ENCODE measurements at places on chromosomes 7 and 10.

DNA sequence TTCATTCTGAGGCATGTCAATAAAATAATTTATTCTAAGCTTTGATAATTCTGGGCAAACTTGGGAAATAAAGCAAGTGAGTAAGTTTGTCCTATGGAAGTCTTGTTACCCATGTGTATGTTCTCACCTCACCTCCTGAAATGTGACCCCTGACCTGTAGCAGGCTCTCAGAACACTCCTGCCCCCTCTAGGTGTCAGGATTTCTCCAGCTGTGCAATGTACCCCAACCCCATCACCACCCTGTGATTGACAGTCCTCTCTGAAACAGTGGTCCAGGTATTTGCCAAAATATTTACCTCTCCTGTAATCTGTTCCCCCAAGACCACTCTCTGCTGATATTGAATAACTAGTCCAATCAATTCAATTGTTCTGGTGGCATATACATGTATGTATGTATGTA, 122.6 kb upstream of the PTER start:
- no peak for DNase-seq

DNA sequence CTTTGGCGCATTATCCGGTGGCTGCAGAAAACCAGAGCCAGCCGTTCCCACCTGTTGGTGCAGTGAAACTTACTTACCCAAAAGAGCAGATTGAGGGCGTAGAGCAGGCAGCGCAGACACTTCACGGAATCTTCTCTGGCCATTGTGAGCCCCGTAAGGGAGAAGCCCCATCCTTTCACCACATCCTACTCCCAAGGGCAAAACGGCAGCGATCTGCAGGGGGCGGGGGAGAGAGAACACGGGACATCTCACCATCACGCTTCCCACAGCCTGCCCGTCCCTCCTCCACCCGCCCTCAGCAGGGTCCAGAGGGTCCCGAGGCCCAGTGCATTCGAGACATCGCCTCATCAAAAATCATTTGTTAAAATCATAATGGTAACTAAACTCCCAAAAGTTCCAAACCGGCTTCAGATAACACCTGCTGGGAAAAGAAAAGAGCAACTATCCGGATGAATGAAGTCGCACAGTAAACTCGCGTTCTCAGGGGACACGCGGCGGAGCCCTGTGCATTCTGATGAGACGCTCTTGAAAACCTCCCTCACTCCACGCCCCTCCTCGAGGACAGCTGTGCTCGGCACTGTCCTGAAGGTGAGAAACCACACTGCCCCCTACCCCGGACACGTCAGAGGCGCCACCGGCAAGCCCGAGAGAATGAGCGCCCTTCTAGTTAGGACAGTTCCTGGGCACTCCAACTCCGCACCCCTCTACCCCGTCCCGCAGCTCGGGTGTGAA, 1.2 kb downstream of the TSPAN12 start:
- peak; percentile 86 for DNase-seq

DNA sequence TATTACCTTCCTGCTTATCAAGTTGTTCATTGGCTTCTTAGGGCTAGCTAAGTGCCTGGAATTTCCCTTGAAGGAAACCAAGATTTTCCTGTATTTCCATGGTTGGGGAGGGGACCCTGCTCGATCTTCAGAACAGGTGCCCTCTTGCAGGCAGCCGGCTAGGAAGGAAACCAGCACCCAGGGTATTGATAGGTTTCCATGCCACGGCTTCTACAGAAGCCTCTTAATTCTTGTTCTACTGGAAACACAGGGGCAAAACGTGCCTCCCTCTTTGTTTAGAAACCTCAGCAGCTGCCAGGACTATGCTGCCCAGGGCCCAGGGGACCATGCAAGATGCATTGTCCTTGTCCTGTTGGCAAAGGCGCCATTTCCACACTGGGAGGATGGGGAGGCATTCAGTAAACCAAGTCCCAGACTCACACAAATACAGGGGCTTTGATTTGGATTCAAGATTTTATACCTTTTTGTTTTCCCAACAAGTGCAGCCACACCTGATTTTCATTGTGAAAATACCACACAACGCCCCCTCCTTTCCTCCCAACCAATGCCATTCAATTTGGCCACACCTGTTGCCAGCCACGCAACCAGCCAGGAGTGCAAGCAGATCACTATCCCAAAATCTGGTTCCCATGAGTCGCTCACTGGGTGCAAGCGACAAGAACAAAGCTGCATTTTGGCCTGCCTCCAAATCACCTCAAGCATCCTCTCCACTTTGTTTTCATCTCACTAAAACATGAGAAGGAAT, 29.6 kb downstream of the C10orf71 start:
- DNase-seq: no peak

- no peak for DNase-seq
These were observed 4.2 kb downstream of the ELN start for GRCh38 chr7:74032191-74032490.

DNA sequence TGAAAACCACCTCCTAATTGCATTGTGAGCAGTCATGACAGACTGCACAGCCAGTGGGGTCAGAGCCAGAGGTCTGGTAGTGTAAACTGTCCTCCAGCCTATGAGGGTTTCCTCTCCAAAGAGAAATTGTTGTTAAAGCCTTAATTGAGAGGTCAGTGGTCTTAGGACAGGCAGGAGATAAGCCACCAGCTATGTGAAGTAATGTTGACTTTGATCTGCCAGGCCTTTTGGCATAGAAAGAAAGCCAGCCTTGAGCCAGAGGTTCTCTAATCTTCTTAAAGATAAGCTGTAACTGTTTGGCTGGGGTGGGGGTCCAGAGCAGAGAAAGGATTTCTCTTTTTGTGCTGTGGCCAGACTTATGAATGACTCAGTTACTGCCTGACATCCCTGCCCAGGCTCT, 248.4 kb downstream of the WDR11 start:
- DNase-seq: no peak

GRCh38 chr7:1234049-1234880, 1.6 kb downstream of the UNCX start:
- no peak for DNase-seq

DNA sequence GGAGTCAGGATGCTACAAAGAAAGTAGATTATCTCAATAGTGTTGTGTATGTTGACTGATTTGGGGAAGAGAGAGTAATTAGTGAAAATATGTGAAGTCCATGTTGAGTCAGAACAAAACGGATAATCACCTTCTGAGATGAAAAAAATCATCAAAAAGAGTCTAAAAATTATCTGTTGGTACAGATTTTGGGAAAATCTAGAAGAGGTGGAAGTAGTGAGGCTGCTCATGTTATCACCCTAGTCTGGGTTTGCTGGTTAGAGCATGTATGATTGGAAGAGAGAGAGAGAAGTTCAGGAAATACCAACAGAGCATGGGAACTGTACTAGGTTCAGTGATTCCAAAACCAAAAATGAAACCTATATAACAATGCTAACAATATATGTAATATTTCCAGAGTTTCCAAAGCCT, 12.3 kb downstream of the RPA3 start:
- DNase-seq: no peak

- DNase-seq: no peak
These were observed 159.2 kb downstream of the KCNMA1 start for GRCh38 chr10:77478247-77478961.

All from SHP77 (cell line).